Muscle of arm (tissue), 14 donors: ENCODE measurements at places on chromosomes 7 and 10. TPM values are rescaled to one million over a fixed set of nuclear protein-coding genes. Genes with fewer than 3 reads are reported as not detected.

PHKG1 gene
- polyA plus RNA-seq, result 23.7 TPM

DNA sequence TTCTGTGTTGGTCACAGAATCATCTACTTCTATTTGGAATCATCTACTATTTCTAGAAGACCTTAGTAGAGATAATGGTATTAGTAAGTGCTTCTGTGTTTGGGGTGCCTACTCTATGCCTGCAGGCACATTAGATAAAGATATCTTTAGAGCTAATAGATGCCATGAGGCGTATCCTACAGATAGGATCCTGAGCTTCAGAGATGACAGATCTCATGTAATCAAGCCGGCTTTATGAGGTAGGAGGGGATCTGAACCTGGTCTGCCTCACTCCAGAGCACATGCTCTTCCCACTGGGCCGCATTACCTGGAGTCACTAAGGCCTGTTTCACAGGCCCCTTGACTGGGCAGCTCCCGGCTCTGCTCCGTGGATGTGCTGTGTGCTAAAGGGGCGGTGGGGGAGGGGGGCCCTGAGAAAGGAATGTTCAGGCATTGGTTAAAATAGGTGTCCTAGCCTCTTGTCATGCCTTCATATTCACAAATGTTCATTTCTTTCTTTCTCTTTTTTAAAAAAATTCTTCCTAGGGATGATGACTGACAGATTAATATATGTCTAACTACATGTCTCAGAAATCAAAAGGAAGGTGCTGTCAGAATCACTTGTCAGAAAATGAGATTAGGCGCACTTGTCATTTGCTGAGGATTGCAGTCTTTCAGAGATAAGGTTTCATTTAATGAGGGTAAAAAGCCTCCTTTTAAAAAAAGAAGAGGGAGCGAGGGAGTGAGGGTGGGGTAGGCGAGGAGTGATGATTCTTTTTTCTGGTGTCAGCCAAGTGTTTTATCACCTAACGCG, 458.0 kb upstream of the GALNT17 start:
- no peak for DNase-seq

ACSL5 gene
- polyA plus RNA-seq, result 2.8 TPM

UTF1 gene
- not detected for polyA plus RNA-seq

- no peak for DNase-seq
Observed at GRCh38 chr10:91800756-91801155, 2.5 kb downstream of the TNKS2 start.

- no peak for DNase-seq
Observed at GRCh38 chr10:16242859-16243613, 193.8 kb upstream of the PTER start.

GRCh38 chr10:90403211-90404000, 454.4 kb downstream of the HTR7 start:
- no peak for DNase-seq

DNA sequence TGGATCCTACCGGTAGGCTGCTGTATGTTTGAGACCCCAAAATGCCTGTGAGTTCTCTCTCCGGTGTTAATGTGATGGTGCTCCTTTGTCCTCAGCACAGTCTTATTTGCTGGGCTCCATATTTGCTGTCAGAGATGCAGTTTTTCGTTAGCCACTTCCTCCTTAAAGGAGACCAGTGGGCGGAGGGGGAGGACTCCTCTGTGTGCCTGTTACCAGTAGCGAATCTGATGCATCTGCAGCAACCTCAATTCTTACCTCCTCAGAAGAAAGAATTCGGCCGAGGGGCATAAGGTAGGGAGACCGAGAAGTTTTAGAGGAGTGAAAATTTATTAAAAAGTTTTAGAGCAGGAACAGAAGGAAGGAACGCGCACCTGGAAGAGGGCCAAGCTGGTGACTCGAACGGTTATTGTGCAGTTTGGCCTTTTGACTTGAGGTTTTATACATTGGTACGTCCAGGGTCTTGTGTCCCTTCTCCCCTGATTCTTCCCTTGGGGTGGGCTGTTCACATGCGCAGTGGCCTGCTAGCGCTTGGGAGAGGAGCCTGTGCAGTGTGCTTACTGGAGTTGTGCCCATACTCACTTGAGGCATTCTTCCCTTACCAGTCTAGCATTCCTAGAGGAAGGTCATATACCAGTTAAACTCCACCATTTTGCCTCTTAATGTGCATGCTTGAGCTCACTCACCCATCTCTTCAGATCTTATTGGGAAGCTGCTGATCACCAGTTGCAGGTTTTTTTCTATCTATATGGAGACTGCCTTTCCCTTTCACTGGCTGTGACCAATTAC, 49.5 kb downstream of the GNAI1 start:
- DNase-seq, result no peak

NAT16 gene
- not detected for polyA plus RNA-seq

GRCh38 chr7:130939321-130940095, 205.5 kb upstream of the KLF14 start:
- DNase-seq, result no peak

DNA sequence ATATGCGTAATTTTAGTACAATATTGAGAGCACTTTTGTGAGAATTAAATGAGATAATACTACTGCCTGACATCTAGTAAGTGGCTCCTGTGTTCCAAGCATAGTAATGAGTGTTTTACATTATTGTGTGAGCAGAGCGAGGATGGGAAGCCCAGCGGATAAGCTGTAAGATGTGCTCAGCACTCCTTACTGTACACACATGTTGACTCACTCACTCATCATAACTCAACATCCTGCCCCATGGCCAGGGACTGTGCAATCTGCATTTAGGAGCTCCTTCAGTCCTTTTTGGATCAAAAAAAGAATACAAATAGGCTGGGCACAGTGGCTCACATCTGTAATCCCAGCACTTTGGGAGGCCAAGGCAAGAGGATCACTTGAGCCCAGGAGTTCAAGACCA, 72.9 kb upstream of the NEBL start:
- no peak for DNase-seq

- no peak for DNase-seq
Observed at GRCh38 chr10:23013581-23014335, 81.6 kb upstream of the MSRB2 start.

GSTO2 gene
- polyA plus RNA-seq, result 3.1 TPM

GPR26 gene
- polyA plus RNA-seq, result not detected

DNA sequence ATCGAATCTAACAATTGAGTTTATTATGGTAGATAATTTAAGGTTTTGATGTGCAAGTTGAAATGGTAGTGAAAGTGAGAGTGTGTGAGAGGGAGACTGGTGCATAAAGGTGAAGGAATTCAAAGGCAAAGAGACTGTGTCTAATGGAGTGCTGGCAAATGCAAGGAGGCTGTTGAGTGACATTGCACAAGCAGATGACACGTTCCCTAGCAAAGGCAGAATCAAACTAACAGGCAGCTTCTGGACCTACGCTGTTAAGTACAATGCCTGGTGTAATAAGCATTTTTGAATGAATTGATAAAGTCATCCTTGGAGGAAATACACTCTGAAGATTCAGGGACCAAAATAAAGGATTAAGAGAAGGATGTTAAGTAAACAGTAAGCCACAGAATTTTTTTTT, 11.7 kb upstream of the GPR141 start:
- DNase-seq, result no peak

DNA sequence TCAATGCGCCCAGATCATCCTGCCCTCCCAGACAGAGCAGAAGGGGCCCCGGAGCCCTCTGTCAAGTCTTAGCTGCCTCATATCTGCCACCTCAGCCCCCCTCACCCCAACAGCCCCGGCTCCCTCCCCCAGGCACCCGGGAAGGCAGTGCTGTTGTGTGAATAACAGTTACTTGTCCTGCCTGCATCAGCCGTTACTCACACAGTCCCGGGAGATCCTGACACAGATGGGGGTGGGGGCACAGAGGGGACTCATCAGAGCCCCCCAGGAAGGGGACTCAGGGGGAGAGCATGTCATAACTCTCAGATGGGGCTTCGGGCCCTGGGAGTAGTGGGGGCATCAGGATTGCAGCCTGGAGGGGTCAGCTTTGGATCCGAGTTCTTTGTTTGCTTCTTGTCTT, 12.4 kb upstream of the SERPINE1 start:
- no peak for DNase-seq

NME8 gene
- polyA plus RNA-seq, result not detected

TMEM184A gene
- 1.7 TPM for polyA plus RNA-seq

OGDHL gene
- polyA plus RNA-seq, result 0.34 TPM

GRCh38 chr10:35898716-35899440, 256.8 kb upstream of the FZD8 start:
- DNase-seq, result no peak

DNA sequence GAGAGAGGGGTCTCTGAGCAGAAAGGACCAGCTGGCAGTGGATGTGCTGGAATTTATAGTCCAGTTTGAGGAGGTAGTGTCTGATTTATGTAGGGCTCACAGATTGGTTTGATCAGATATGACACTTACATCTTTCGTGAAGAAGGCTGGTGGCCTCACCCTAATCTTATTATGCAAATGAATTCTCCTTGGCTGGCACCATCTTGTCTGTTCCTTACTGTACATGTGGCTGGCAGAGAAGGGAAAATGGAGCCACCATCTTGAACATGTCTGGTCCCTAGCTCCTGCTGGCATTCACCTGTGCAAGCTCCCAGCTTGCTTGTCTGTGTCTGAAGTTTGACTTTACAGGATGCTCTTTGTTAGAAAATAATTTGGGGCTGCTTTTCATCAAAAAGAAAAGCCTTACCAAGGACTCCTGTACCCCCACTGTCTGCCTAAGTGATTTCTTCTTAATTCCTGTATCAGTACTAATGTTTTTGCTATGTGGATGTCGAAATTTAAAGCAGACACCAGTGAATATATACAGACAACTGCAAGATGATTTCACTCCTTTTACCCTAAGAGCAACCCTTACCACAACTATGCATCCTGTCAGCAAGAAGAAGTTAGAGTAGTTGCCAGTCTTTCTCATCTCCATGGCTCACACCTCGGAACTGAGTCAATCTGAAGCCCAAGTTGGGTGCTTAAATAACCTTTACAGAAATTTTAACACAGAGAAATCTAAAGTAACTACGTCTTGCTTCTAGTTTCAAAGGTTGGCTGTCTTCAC, 322.0 kb upstream of the SEMA3D start:
- DNase-seq, result no peak

GNGT1 gene
- not detected for polyA plus RNA-seq

DNA sequence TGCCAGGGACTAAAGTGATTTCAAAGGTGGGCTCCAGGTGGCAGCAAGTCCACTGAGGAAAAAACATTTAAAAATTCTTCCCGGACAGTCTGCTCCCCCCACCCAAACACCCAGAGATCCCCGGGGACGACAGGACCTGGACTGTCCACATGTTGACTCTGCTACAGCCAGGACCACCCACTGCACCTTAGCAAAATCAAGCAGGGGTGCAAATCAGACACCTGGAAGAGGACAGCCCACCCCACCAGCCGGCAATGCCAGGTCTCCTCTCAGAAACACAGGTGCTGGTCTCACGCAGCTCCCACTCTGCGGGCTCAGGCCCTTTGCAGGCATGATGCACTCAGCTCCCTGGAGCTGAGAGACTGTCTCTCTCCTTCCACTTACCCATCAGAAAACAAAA, 251.9 kb downstream of the TNS3 start:
- DNase-seq, result no peak

DNA sequence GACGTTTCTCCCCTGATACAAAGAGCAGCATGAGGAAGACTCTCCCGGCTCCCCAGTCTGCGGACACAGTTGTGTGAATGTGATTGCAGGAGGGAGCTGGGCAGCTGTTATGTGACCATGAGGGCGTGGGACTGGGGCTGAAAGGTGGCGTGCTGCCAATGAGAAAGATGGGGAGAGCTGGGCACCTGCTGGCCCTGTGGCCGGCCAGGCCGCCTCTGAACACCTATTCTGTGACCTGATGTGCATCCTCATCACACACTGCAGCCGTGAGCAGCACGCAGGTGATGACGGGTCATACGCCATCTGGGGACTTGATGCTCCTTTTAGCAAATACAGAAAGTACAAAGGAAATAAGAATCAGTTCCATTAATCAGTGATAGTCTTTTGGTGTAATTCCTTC, 86.9 kb downstream of the MGMT start:
- no peak for DNase-seq

GDF2 gene
- polyA plus RNA-seq, result not detected

DNA sequence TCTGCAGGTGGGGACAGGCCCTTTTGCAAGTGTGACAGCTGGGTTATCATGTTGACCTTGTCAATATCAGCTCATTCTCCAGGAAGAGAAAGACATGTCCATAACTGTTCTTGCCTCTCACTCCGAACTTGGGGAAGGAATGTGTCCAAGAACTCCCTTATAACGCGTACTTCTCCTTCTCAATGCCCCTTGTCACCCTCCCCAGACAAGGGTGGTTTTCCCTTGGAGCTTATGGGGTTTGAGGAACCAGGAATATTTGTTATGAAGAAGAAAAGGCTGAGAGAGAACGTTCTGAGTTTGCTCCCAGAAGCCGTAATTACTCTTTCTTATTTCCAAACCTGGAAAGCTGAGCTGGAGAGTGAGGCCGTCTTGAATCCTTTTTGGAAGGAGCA, 77.4 kb downstream of the MKI67 start:
- DNase-seq, result no peak

GRCh38 chr10:22666287-22667092, 47.9 kb downstream of the PIP4K2A start:
- no peak for DNase-seq

FRAT1 gene
- 1.8 TPM for polyA plus RNA-seq

DNA sequence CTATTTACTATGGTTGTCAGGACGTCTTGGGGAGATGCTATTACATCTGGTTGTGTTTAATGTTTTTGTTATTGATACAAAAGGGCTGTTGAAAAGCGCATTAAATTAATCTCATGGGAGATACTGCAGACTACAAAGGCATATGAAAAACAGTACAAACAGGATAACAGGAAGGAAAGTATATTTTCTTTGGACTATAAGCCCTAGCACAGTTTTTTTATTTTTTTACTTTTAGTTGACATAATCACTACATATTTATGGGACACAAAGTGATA, 341.3 kb downstream of the ARL4A start:
- DNase-seq, result no peak

ATAD1 gene
- polyA plus RNA-seq, result 25.4 TPM

KCNIP2 gene
- 4.5 TPM for polyA plus RNA-seq

SPDYE9 gene
- 0.17 TPM for polyA plus RNA-seq

DNA sequence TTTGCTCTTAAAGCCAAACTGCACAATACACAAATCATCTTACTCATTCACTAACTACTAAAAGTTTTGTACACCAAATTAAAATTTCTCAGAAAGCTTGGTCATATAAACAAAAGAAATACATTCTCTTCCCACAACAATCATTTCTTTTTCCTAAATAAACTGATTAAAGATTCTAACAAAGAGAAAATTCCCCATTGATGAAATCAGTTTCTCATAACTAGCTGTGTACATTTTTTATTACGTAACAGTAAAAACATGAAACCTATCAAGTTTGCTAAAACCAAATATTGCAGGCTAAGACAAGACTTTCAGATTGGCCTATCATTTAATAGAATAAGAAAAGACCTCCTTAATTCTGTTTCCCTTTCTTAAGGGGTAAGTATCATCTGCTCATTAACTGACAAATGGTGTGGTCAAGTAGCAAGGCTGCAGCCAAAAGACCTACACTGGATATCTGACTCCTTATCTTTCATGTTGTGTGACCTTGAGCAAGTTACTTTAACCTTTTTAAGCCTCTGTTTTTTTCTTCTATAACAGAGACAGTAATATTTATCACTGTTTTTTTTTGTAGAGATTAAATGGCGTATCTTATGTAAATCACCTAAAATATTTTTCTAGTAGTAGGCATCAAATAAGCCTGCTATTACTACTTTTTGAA, 22.4 kb downstream of the NAMPT start:
- DNase-seq, result no peak

- DNase-seq, result no peak
Observed at GRCh38 chr10:10542477-10542876, 475.2 kb upstream of the CELF2 start.
